ENCODE measurements at places on chromosomes 4 and X.

GRCh38 chr4:70760662-70761061 is 38.9 kb downstream of the RUFY3 start:
- DNase-seq, result no peak

GRCh38 chr4:98662055-98662453 is 3.6 kb upstream of the TSPAN5 start:
- no peak for DNase-seq

DNA sequence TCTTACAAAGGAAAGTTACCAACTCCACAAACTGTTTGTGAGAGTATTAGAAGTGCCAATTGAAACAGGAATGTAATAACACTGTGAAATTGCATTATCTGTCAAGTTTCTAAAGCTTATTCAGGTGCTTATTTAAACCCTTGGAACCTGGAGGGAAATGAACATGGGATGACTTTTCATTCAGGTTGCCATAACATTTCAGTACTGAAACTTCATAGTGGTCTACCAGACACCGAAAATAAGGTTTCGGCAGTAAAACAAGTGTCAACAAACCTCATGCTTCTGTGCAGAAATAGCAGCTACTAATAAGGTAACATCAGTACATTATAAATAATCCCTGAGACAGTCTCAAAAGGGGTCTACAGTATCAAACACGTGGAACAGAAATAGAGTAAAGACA is 890.7 kb upstream of the INTU start:
- DNase-seq, result no peak

DNA sequence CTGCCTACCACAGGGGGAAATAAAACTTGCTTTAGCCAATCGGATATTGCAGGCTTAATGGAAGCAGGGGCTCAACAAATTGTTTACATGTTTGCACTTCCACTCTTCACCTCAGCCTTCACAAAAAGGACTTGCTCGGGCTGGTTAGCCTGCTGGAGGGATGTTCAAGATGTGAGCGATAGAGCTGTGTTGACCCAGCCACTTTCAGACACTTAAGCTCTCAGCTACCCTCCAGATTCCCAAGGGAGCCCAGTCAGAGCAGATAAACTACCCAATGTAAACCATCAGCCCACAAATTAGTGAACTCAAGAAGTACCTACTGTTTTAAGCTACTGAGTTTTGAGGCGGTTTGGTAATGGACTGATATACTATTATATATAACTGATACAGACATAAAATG is 508.4 kb upstream of the FTHL17 start:
- DNase-seq, result no peak

DNA sequence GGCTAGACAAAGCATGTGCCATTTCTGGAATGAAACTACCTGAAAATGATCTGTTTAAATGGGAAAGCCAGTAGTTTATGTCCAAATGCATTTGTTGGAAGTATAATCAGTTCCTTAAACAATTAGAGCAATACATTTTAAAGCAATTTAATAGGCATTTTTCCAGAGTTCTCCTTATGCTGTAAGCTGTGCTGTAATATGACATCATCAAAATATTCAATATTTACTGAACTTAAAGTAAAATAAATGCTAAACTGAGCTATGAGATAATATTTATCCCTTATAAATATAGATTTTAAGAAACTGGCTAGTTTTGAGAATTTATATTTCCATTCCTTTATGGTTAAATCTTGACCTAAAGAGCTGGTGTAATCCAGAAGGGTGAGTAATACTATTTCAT is 7.9 kb downstream of the SLC4A4 start:
- DNase-seq, result no peak

DNA sequence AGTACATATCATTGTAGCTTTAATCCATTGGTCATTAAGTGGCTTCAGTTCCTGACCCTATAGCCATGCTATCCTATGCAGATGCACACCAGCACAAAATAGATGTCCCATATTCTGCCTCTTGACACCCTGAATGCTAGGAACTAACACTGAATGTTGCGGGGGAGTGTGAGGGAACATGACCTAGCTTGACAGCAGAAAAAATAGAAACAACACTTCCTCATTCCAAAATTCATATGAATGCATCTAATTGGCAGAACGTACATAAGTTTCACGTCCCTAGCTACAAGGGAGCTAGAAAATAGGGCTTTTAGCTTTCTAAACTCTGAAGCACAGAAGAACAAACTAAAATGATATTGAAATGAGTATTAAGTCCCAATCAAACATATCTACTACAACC is 14.4 kb upstream of the DCAF8L1 start:
- no peak for DNase-seq

GRCh38 chr4:1805493-1806222 is 12.6 kb downstream of the FGFR3 start:
- DNase-seq, result no peak

- no peak for DNase-seq
These were observed 63.9 kb upstream of the PSAPL1 start for GRCh38 chr4:7498446-7499200.

GRCh38 chr4:5322321-5322720 is 271.0 kb downstream of the STK32B start:
- peak; percentile 35 for DNase-seq

DNA sequence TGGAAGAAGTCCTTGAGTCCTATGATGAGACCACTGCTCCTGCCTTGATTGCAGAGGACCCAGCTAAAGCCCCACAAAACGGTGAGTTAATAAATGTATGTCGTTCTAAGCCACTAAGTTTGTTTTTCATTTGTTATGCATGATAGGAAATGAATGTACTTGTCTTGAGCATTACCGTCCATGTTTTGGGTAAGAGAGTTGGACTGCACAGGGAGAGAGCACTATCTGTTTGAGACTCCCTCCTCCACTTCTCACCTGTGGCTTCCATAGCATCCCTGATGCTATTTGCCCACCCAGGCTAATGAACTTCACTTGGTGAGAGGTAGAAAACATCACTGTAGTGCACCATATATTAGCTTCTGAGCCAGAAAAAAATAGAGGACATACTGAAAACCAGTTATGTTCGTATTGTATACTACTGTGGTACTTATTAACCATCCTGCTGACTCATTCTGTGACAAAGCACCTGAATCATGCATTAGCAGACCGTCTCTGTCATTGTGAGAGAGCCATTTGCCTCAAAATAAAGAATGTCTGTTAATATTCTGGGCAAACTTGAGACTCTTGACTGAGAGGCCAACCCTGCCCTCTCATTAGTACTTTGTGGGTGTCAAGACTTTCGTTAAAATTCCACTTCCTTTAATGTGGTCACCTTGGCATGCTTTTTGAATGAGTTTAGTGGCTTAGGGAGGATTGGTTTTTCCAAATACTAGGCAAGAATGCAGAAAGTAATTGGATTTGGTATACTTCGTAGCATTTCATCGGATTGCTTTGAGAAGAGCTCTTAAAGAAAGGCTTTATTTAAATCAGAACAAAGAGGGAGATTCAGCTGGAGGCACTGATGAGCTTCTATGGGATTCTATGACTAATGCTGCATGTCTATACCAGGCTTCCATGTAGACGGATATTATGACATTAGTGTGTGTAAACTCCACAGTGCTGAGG is 99.3 kb upstream of the GRPR start:
- peak; percentile 13 for DNase-seq

GRCh38 chrX:121320441-121320840 is 273.0 kb downstream of the GLUD2 start:
- no peak for DNase-seq

- DNase-seq, result peak; percentile 28
These were observed 814 bp upstream of the MMAA start for GRCh38 chr4:145618210-145618931.

GRCh38 chr4:105150503-105150902 is 3.8 kb downstream of the TET2 start:
- no peak for DNase-seq

DNA sequence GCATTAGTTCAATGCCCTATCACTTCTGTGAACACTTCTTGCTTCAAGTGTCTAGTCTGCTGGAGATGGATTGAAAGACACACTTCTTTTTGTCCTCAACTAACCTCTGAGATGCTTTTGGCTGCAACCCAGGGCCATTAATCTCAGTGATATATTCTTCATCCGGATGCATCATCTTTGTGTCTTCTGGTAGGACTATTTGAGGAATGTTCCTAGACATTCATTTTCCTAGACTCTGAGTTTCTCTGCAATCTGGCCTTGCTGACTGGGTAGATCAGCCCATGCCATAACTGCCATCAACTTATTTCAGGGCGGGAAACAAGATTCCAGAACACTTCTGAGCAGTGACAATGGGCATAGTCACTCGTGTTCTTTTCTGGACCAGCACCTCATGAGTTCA is 329.4 kb downstream of the PDGFC start:
- peak; percentile 13 for DNase-seq

DNA sequence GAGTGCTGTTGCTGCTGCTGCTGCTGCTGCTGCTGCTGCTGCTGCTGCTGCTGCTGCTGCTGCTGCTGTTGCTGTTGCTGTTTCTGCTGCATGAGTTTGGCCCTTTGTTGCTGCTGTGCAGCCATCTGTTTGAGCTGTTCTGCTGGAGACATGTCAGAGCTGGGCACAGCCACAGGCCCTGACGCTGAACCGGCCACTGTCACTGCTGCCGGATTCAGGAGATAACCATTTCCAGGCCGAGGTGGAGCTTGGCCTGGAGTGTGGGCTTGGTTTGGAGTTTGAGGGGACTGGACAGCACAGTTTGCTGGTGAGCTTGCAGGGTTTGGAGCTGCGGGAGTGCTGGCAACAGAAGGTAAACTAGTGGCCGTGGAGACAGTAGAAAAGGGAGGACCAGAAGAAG is 224.3 kb downstream of the MGST2 start:
- no peak for DNase-seq

- DNase-seq, result peak; percentile 6
These were observed 22.5 kb upstream of the GPR34 start for GRCh38 chrX:41666251-41666650.

- DNase-seq, result no peak
These were observed 1056.0 kb upstream of the SLIT2 start for GRCh38 chr4:19195696-19196095.

DNA sequence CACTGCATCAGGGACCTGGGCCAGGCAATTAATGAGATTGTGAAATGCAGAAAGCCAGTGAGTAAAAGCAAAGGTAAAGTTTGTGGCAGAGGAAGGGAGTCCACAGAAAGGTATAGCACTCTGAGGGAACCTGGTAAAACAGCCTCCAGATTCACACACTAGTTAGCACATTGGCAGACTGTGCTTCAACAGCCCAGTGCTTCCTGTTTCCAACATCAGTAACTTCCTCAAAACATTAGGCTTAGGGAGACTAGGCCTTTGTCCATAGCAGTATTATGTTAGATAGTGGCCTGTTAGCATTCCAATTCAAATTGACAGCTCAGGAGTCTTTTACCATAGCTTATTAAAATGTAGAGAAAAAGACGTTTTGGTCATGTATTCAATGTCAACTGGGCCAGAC is 582.6 kb upstream of the ACTRT1 start:
- DNase-seq, result no peak

GRCh38 chr4:147644471-147644870 is 27.3 kb downstream of the TMEM184C start:
- DNase-seq, result no peak

DNA sequence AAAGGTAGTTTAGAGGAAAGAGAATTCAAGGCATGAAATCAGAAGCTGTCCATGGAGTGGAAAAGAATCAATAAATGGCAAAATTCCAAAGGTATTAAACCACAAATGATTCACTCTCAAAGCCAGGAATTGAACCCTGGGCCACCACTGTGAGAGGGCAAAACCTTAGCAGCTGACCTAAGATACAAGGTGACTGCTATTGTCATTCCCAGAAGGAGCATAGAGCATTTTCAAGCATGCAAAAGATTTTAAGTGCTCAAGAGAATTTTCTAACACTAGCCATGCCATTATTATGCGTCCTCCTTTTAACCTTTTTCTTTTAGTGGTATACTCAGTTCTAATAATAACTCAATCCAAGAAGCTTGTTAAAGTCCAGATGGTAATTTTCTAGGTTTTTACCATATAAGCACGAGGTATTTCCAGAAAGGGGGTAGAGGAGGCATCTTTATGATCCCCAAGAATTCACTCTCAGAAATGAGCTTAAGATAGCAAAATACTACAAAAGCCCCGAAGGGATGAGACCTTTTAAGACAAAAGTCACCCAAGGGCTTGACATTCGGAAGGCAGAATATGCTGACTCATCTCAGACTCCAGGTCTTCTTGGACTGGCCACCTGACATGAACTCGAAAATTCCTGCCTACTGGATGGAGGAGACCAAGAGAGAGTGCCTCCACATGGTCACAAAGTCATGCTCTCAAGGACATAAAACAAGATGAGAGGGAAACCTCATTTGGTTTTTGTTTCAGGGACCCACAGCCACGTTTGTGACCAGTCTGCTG is 13.8 kb upstream of the PAGE5 start:
- no peak for DNase-seq

All from AG20443 (cell line).